ENCODE measurements at places on chromosomes 2 and 18. TPM values are rescaled to one million over a fixed set of nuclear protein-coding genes. Genes with fewer than 3 reads are reported as not detected.

The GRHL1 gene
- 2.0 TPM for total RNA-seq

The RIT2 gene
- total RNA-seq: not detected

The AGXT gene
- not detected for total RNA-seq

The CDH20 gene
- 0.63 TPM for total RNA-seq

The AKAIN1 gene
- total RNA-seq: not detected

The SLC4A3 gene
- total RNA-seq: 10.0 TPM

The SS18 gene
- 81.4 TPM for total RNA-seq

The CHST10 gene
- 33.2 TPM for total RNA-seq

The CACNB4 gene
- 6.0 TPM for total RNA-seq

The VIL1 gene
- not detected for total RNA-seq

The LYG1 gene
- 1.9 TPM for total RNA-seq

The TFCP2L1 gene
- not detected for total RNA-seq

The ACOXL gene
- not detected for total RNA-seq

The SNED1 gene
- 0.30 TPM for total RNA-seq

The FLACC1 gene
- 1.0 TPM for total RNA-seq

The MC5R gene
- total RNA-seq: not detected

The HOXD4 gene
- total RNA-seq: 1.3 TPM

The CABYR gene
- 9.5 TPM for total RNA-seq

The COX5B gene
- 142 TPM for total RNA-seq

The RSAD2 gene
- 1.0 TPM for total RNA-seq

The CNDP1 gene
- 0.59 TPM for total RNA-seq

The IL36G gene
- not detected for total RNA-seq

The SDC1 gene
- 85.4 TPM for total RNA-seq

The CFC1 gene
- not detected for total RNA-seq

The MC2R gene
- not detected for total RNA-seq

The DOK6 gene
- total RNA-seq: 4.0 TPM

The UGT1A3 gene
- not detected for total RNA-seq

The DYNC2LI1 gene
- total RNA-seq: 20.0 TPM

The OXER1 gene
- 1.7 TPM for total RNA-seq

The DES gene
- 0.28 TPM for total RNA-seq

The RNF144A gene
- 49.6 TPM for total RNA-seq

The PROM2 gene
- 2.7 TPM for total RNA-seq

The PSD4 gene
- total RNA-seq: 2.4 TPM

The REEP1 gene
- 12.3 TPM for total RNA-seq

The NDUFAF7 gene
- total RNA-seq: 21.9 TPM

The RUFY4 gene
- not detected for total RNA-seq
